ENCODE measurements at places on chromosomes 1 and 21. TPM values are rescaled to one million over a fixed set of nuclear protein-coding genes. Genes with fewer than 3 reads are reported as not detected.

Gene ATXN7L2
- 14.9 TPM for total RNA-seq

Gene TDRD5
- total RNA-seq = not detected

Gene RGS8
- total RNA-seq = not detected

Gene STMN1
- 472 TPM for total RNA-seq

Gene EVI5
- total RNA-seq = 40.0 TPM

Gene BLACAT1
- 0.72 TPM for total RNA-seq

Gene NECTIN4
- total RNA-seq = 31.5 TPM

Gene RAVER2
- 18.3 TPM for total RNA-seq

GRCh38 chr21:41147096-41147978, 20.6 kb upstream of the BACE2 start:
- no peaks in the 10 kb centered on the region for H3K4me1 ChIP-seq
- no peak overlapping the region for H3K4me3 ChIP-seq
- H3K27me3 ChIP-seq = peaks cover 15% of the 10 kb centered on the region
- H3K36me3 ChIP-seq = no peaks in the 10 kb centered on the region
- DNase-seq = no peak
- no peak overlapping the region for H3K27ac ChIP-seq

GRCh38 chr1:53964109-53964508, 18.0 kb downstream of the LRRC42 start:
- H3K36me3 ChIP-seq = peaks cover 40% of the 10 kb centered on the region
- H3K4me1 ChIP-seq = peaks cover 9% of the 10 kb centered on the region
- no peak for DNase-seq
- H3K4me3 ChIP-seq = no peak overlapping the region
- no peaks in the 10 kb centered on the region for H3K27me3 ChIP-seq
- peak overlapping the region; percentile 33 for H3K27ac ChIP-seq

GRCh38 chr1:119871881-119872280, 24.4 kb downstream of the ADAM30 start:
- peak overlapping the region; percentile 59 for H3K27ac ChIP-seq
- H3K4me3 ChIP-seq = no peak overlapping the region
- H3K4me1 ChIP-seq = peaks cover 54% of the 10 kb centered on the region
- H3K36me3 ChIP-seq = no peaks in the 10 kb centered on the region
- no peak for DNase-seq
- no peaks in the 10 kb centered on the region for H3K27me3 ChIP-seq

DNA sequence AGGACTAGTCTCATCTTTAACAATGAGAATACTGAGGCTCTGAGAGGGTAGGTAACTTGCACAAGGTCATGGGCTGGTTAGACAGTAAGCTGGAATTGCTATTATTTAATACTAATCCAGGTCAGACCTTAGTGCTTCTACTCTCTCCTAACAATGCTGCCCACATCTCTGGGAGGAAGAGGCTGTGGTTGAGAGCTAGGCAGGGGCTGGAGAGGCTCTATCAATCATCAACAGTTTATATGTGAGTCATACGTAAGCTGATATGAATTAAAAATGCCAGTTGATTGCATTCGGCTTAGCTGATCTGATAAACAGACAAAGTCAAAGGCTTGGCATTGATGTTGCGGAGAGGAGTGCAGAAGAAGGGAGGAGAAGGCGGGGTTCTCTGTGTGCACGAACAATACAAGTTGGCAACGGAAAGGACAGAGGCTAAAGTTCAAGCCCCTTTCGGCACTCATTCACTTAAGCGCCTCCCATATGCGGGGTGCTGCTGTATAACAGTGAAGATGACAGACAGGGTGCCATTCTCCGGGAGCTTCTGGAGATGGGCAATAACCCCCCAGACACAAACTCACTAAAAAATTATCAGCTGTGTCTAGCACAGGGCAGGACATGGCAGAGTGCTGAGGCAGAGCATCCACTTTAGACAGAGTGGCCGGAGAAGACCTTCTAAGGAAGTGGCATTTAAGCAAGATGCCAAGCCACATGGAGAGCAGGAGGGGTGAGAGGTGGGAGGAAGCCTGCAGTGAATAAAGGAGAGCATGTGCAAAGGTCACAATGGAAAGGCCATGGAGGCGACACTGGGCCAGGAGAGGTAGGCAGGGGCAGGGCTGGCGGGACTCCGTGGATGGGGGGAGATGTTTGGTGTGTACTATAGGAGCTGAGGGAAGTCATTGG, 195.2 kb downstream of the ZSCAN20 start:
- no peaks in the 10 kb centered on the region for H3K4me1 ChIP-seq
- no peaks in the 10 kb centered on the region for H3K36me3 ChIP-seq
- H3K27me3 ChIP-seq = peaks cover 15% of the 10 kb centered on the region
- H3K4me3 ChIP-seq = no peak overlapping the region

DNA sequence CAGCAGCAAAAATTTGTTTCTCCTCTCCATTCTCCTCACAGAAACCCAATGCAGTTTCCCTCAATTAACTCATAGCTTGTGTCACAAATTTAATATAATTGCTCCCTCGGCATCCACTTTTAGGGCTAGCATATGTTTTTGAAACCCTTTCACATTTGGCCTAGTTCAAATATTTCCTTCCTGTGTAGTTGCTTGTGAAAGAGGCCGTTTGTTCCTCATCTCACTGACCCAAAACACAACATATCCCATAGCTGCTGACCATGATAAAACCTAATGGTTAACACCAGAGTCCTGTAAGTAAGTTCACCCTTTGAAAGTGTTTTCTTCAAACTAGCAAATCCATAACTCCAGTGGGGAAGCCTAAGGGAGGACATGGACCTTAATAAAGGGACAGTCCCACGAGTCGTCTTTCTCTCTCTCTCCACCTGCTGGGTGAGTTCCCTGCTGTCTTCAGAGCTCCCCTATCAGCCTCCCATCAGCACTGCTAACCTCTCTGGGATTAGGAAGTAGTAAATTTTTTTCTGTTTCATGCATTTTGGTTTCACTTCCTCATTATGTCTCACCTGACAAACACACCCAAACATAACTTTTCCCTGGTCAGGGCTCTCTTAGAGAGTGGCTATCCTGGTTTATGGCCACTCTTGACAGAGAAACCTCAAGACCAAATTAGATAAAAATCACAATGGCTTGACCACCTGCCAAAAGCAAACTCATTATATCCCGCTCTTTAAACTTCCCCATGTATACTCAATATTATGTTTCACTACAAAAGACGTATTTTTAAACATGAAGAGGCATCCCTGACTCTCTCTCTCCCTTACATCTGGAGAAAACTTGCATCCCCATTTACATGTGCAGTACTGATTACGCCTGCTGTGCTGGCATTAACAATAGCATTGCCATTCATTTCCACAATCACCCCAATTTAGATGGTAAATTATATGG, 177.7 kb upstream of the HP1BP3 start:
- no peaks in the 10 kb centered on the region for H3K27me3 ChIP-seq
- H3K27ac ChIP-seq = peak overlapping the region; percentile 39
- H3K36me3 ChIP-seq = peaks cover 10% of the 10 kb centered on the region
- H3K4me1 ChIP-seq = no peaks in the 10 kb centered on the region
- H3K4me3 ChIP-seq = no peak overlapping the region

DNA sequence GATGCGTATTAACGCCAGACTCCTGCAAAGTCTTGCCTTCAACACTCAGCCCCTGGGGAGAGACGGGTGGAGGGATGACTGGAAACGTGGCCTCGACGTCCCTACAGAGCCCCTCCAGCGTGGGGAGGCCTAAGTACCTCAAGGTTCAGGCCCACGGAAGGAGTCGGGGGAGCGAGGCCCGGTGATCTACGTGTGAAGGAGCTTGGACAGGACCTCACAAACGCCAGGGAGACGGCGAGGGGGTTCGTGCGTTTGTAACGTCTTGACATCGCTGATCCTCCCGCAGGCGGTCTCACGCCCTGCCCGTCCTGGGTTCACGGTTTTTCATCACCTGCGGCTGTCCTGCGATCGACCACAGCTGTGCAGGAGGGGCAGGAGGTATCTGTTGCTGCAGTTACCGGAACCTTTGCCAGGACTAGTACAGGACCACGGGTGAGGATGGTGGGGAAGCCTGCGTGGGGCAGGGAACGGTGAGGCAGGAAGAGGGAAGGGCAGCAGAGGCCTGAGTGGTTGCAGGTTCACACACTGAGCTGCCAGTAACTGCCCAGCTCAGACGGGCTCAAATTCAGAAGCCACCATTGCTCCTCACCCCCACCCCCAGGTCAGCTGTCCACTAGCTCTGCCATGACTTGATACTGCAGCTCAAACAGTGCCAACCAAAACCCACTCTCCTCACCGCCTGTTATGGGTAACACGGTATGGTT, 889 bp upstream of the CCNL2 start:
- peaks cover 24% of the 10 kb centered on the region for H3K4me1 ChIP-seq
- H3K36me3 ChIP-seq = peaks cover 21% of the 10 kb centered on the region
- H3K4me3 ChIP-seq = peak overlapping the region; percentile 89
- H3K27ac ChIP-seq = peak overlapping the region; percentile 88
- no peak for DNase-seq

GRCh38 chr1:94318505-94319030, 81.2 kb upstream of the ARHGAP29 start:
- no peaks in the 10 kb centered on the region for H3K36me3 ChIP-seq
- peaks cover 1% of the 10 kb centered on the region for H3K27me3 ChIP-seq
- no peak overlapping the region for H3K4me3 ChIP-seq
- H3K4me1 ChIP-seq = peaks cover 54% of the 10 kb centered on the region

GRCh38 chr1:104765085-104765484, 1015.4 kb downstream of the AMY1C start:
- H3K4me3 ChIP-seq = no peak overlapping the region
- peaks cover 5% of the 10 kb centered on the region for H3K27me3 ChIP-seq
- H3K36me3 ChIP-seq = no peaks in the 10 kb centered on the region
- H3K27ac ChIP-seq = no peak overlapping the region

DNA sequence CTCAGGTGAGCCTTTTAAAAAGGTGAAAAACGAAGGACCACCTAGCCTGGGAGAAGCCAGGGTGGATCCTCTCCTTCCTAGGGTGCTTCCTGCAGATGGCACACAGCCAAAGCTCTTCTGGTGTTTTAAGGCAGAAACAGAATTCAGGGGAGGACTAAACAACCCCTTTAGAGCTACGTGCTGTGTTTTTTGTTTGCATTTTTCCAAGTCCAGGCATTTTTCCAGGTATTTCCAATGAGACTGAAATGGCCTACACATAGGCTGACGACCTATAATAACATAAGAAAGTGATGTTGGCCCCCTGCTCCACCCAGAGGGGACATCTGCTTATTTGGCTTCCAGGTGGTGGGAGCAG, 83.8 kb downstream of the CAPZB start:
- H3K36me3 ChIP-seq = peaks cover 5% of the 10 kb centered on the region
- peak overlapping the region; percentile 43 for H3K27ac ChIP-seq
- DNase-seq = no peak
- H3K27me3 ChIP-seq = no peaks in the 10 kb centered on the region

DNA sequence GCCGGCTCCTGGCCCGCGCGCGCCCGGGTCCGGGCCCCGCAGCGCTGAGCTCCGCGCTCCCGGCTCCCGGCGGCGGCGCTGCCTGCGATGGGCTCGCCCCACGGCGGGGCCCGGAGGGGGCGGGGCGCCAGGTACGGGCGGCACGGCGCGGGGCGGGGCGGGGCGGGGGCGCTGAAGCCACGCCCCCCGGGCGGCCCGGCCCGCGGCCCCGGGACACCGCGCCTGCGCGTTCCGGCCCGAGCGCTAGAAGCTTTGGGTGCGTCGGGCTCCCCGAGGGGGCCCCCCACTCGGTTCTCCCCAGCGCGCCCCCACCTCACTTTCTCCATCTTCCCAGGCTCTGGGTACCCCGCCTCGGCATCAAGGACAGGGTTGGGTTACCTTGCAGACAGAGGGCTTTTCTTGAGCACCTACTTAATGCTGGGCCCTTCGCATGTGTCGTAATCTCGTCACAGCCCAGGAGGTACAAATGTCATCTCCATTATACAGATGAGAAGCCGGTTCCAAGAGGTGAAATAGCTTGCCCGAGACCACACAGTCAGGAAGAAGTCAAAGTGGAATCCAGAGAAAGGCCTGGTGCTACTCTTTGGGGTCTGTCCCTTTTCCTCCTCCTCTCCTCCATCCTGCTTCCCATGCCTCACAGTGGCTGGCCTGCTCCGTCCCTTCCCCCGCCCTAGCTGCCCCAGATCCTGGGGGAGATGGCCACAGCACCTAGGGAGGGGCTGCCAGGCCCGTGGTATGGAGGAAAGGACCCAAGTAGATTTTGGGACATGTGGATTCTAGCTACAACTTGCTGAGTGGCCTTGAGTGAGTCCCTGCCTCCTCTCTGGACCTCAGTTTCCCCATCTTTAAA, 46.5 kb downstream of the RAP1GAP start:
- DNase-seq = peak; percentile 69
- peak overlapping the region; percentile 69 for H3K4me3 ChIP-seq
- no peaks in the 10 kb centered on the region for H3K36me3 ChIP-seq
- no peaks in the 10 kb centered on the region for H3K27me3 ChIP-seq
- peak overlapping the region; percentile 64 for H3K27ac ChIP-seq
- peaks cover 36% of the 10 kb centered on the region for H3K4me1 ChIP-seq

- no peak overlapping the region for H3K27ac ChIP-seq
- DNase-seq = no peak
- H3K36me3 ChIP-seq = no peaks in the 10 kb centered on the region
- H3K27me3 ChIP-seq = peaks cover 59% of the 10 kb centered on the region
Measured at GRCh38 chr1:204814166-204814884, 56.3 kb upstream of the NFASC start.

GRCh38 chr1:190376044-190376443, 101.6 kb downstream of the BRINP3 start:
- no peak overlapping the region for H3K4me3 ChIP-seq
- DNase-seq = no peak
- H3K36me3 ChIP-seq = no peaks in the 10 kb centered on the region
- no peaks in the 10 kb centered on the region for H3K4me1 ChIP-seq
- H3K27me3 ChIP-seq = peaks cover 14% of the 10 kb centered on the region

GRCh38 chr1:40753142-40753882, 30.3 kb upstream of the KCNQ4 start:
- H3K4me1 ChIP-seq = no peaks in the 10 kb centered on the region
- H3K36me3 ChIP-seq = peaks cover 37% of the 10 kb centered on the region
- no peaks in the 10 kb centered on the region for H3K27me3 ChIP-seq
- DNase-seq = no peak
- no peak overlapping the region for H3K27ac ChIP-seq

DNA sequence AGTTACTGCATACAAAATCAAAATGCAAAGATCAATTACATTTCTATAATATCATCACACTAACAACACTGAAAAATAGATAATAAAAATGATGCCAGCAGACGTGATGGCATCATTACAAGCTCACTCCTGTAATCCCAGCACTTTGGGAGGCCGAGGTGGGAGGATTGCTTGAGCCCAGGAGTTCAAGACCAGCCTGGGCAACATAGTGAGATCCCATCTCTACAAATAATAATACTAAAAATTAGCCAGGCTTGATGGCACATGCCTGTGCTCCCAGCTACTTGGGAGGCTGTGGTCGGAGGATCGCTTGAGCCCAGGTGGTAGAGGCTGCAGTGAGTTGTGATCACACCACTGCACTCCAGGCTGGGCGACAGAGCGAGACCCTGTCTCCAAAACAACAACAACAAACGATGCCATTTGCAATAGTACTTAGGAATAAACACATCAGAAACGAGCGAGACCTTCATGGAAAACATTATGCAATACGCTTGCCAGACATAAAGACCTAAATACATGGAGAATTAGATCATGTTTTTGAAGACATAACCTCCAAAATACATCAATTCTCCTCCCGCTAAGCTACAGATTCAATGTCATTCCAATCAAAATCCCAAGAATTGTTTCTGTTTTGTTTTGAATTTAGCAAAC, 86.6 kb upstream of the ERRFI1 start:
- peaks cover 6% of the 10 kb centered on the region for H3K36me3 ChIP-seq
- H3K27me3 ChIP-seq = no peaks in the 10 kb centered on the region
- no peak for DNase-seq
- H3K4me1 ChIP-seq = peaks cover 28% of the 10 kb centered on the region
- H3K27ac ChIP-seq = peak overlapping the region; percentile 84

Data from mesothelial cell of epicardium (in vitro differentiated cells).